ENCODE measurements at places on chromosomes 7 and 10. TPM values are rescaled to one million over a fixed set of nuclear protein-coding genes. Genes with fewer than 3 reads are reported as not detected.

The TLX1 gene
- not detected for total RNA-seq

The IDI1 gene
- total RNA-seq, result 29.2 TPM

The SLC18A3 gene
- total RNA-seq, result not detected

The RARRES2 gene
- not detected for total RNA-seq

The NKX2-3 gene
- 0.07 TPM for total RNA-seq

Measured in A549 treated with GW870086 at 1 μM for 4 hours (cell line).